ENCODE measurements at places on chromosomes 5 and 9. TPM values are rescaled to one million over a fixed set of nuclear protein-coding genes. Genes with fewer than 3 reads are reported as not detected.

CARD9 gene
- total RNA-seq = 1.4 TPM

ABLIM3 gene
- 15.6 TPM for total RNA-seq

BARHL1 gene
- total RNA-seq = not detected

IL31RA gene
- 2.5 TPM for total RNA-seq

NTNG2 gene
- not detected for total RNA-seq

DBH gene
- total RNA-seq = not detected

C5orf63 gene
- 4.6 TPM for total RNA-seq

Data from epithelial cell of proximal tubule (primary cell).